NCI-H2107 (cell line): ENCODE measurements at places on chromosomes 13 and 19.

DNA sequence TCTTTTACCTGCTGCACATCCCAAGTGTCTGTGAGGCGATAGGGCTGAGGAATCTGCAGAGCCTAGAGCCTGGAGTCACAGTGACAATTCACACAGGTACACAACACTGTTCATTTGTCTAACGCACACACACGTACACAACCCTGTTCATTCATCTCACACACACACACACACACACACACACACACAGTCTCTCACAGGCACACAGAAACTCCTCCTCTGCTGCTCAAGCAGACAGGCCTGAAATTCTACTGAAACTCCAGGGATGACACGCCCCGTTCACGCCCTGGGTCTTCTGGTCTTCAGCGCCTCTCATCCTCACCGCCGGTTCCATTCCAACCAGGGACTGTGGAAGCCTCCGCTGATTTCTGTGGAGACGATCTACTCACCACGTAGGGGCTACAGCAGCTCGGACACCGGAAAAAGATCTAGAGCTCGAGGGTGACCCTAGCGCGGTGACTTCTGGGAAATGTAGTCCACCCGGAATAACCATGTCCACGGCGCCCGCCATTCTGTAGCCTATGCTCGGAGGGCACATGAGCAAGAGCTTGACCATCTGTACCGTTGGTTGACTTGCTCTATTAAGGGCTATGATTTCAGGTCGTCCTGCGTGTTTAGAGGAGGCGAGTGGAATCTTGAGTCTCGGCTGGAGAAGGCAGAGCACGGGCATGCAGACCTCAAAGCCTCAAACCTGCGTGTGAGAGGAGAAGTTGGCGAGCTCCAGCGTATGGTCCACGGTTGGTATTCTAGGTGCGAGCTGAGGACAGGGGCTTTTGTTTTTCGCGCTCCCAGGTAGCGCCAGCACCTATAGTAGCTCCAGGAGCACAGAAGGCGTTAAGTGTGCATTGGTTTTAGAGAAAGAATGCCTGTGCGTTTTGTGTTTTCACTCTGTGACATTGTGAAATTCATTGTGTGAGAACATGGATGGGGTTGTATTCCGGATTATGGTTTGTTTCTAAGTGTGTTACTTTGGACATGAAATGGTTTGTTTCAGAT lies 33.4 kb downstream of the ZNF45 start:
- DNase-seq: no peak

DNA sequence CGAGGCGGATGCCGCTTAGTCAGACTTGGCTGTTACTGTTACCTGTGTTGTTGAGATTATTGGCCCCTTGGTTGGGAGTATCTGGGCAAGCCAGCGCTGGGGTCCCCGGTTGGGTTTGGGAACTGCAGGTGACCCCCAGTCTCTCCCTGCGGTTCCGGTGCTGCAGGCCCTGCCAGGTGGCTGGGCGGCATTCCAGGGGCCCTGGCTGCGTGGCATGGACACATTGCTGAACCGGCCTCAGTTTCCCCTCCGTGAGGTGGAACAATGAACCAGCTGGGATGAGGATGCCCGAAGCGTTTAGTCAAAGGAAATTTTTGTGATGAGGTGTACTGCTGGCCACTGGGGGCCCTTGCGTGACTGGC lies 538 bp downstream of the B3GNT3 start:
- no peak for DNase-seq

DNA sequence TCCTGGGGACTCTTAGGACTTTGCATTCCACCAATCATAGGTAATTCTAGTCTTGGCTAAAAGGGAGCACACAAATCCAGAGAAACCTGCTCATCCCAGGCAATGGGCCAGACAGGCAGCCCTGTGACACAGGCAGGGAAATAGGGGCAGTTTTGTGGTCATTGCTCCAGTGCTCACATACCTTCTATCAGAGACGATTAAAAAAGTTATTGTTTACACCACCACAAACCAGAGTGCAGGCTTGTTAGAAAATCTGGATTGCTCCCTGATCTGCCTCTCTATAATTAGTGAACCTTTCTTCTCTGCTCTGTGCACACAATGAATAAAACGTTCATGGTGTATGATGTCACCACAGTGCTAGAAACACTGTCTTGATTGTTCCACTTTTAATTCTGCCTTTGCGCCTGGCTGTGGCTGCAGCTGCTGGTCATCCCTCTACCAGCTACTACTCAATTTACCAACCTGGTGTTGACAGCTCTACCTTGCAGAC lies 121.6 kb upstream of the SPATA13 start:
- no peak for DNase-seq

- DNase-seq: no peak
Observed at GRCh38 chr13:76000131-76000530, 364.0 kb downstream of the LMO7 start.

GRCh38 chr13:113058988-113059850 lies 46.4 kb upstream of the F7 start:
- DNase-seq: no peak

DNA sequence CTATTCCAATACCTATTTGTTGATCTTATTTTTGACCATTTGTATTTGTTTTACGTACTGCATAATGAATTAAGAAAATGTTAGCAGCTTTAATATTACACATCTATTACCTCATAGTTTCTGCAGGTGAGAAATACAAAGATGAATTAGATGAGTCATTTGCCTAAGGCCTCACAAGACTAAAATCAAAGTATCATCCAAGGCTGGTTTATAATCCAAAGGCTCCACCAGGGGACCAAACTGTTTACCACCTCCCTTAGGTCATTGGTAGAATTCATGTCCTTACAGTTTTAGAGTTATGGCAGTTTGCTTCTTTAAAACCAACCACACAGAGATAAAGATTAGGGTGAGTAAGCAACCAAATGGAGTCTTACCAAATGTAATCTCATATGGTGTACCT lies 848.1 kb downstream of the SLITRK6 start:
- DNase-seq: no peak

DNA sequence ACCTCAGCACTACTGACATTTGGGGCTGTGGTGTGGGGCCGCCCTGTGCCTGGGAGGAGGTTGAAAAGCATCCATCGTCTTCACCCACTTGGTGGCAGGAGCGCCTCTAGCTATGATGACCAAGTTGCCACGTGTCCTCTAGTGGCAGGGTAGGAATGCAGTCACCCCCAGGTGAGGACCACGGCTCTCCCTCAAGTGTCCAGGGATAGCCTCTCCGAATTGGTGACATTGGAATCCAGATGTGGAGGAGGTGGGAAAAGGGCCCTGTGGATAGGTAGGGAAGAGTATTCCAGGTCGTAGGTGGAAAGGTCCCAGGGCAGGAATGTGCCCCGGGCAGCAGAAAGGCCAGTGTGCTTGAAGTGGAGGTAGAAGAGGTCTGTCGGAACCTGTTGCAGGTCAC lies 37.6 kb downstream of the ARHGEF18 start:
- DNase-seq: no peak

DNA sequence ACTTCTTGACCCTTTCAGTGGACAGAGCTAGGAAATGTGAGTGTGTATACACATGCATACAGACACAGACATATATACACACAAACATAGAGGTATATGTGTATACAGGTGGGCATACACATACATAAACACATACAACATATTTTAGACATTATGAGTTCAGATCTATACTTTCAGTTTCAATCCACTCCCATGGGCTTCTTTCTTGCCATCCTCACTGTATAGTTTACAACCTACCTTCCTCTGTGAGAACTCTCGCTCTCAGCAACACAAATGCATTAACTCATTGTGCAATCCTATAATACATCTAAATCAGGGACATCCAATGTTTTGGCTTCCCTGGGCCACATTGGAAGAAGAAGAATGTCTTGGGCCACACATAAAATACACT lies 21.2 kb upstream of the SCEL start:
- no peak for DNase-seq

GRCh38 chr13:73059460-73060250 lies 850 bp downstream of the KLF5 start:
- peak; percentile 10 for DNase-seq

GRCh38 chr13:63481334-63481733 lies 2065.7 kb upstream of the PCDH20 start:
- no peak for DNase-seq

DNA sequence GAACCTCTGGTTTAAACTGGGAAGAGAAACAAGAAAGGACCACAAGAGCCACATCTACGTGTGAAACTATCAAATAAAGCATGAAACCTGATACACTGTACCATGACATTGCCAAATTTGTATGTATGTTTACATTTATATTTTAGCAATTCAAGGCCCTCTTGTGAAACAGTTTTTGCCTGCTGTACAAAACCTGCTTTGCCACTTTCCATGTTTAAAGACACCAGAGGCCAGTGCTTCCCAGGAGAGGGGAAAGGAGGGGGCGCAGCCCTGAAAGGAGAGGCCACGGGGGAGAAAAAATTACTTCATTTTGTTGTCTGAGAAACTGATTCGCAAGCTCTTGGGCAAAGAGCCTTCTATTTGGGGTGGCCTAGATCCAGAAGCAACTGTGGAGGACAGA lies 124.8 kb downstream of the DCLK1 start:
- no peak for DNase-seq

DNA sequence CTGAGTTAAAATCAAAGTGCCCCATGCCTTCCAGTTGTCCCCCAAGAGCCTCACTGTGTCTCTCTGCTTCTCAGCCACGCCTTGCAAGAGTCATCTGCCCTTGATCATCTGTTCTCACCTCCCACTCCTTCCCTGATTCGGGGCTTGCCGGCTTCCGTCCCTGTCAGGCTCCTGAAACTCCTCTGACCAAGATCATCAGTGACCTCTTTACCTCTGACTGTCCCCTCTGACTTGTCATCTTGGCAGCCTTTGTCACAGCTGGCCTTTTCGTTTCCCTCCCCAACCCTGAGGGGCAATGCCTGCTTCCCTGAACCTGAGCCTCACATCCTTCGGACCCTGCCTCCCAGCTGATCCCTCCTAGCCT lies 66.3 kb downstream of the MAP4K1 start:
- no peak for DNase-seq

DNA sequence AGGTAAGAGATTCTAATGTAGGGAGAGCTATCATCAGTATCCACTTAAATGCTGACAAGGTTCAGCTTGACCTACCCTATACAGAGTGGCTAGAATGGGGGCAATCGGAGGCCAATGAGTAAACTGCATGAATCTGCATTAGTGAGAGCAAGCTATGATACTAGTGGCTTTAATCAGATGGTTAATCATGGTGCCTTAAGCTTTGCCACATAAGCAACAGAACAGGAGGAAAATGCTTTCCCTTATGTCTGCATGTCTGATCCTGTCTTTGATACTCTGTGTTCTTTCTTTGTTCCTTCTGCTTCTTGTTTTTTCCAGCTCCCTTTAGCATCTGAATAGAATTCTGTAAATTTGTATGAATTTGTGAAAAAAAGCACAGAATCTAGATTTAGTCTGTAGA lies 91.1 kb downstream of the WDFY2 start:
- DNase-seq: no peak

GRCh38 chr13:60427285-60427684 lies 30.3 kb downstream of the TDRD3 start:
- DNase-seq: no peak

DNA sequence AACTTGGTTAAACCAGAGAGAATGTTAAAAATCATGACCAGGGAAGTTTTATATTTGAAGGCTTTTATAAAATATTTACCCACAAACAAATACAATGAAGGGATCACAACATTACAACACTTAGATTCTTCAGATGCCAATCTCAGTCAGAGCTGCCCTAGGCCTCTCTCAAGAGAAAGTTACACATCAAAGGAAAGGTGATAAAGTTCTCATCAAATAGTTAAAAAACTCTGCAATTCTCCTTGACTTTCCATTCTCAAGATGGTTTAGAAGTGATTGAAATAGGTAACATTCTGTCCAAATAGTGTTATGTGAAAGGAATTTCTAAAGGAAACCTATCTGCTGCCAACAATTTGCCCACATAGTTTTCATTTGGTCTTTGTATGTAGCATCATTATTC lies 1115.2 kb upstream of the MIR17HG start:
- DNase-seq: no peak

DNA sequence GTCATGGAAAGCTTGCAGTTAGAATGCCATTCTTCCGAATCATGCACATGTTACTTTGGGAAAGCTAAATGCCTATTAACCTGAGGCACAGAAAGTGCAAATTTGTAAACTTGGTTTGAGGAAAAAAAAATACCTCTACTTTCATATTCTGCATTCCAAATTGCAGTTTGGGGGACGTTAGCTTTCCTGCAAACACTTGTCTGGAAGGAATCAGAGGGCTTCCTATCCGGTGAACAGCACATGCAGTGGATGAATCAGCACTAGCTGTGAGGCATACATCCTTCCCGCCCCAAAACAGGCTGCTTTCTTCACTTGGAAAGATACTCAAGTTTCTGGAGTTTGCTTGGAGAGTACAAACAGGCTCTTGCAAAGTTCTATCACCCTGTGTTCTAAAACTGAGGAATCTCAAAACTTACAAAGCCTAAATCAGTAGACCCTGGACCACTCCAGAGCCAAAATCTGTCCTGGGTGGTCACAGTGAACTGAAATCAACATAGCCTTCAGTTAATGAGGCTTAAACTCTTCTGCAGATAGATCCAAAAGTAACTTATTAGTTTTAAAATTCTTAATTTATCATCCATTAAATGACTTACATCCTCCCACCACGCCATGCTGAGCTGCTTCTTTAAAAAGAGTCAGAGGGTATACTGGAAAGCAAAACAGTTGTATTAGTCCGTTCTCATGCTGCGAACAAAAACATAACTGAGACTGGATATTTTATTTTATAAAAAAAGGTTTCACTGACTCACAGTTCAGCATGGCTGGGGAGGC lies 802.3 kb upstream of the ARGLU1 start:
- no peak for DNase-seq

DNA sequence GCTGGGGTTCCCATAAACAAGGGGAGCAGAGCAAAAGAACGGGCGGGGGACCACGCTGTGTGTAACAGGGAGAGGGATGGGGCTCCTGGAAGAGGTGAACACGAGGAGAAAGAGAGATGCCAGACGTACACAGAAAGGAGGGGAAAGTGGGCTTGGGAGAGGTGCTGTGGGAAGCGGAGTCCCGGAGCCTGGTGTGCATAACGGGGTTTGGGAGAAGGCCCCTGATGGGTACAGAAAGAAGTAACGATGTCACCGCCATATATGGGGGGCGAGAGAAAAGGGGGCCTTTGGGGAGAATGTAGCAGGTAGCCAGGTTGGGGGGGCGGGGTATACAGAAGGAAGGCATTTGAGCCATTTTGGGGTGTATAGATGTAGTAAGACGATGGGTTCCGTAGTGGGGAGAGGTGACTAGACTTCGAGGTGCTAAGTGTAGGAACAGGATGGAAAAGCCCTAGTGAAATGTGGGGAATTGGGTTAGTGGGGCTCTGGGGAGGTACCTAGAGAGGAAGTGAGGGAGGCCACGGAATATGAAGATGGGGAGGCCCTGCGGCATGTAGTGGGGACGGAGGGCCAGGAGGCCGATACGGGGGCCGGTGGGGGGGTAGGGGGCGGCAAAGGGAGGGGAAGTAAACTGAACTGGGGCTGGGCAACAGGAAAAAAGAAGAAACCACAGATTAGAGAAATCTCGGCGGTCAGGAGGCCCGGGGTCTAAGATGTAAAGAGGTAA lies 787 bp downstream of the ZNF580 start:
- no peak for DNase-seq

DNA sequence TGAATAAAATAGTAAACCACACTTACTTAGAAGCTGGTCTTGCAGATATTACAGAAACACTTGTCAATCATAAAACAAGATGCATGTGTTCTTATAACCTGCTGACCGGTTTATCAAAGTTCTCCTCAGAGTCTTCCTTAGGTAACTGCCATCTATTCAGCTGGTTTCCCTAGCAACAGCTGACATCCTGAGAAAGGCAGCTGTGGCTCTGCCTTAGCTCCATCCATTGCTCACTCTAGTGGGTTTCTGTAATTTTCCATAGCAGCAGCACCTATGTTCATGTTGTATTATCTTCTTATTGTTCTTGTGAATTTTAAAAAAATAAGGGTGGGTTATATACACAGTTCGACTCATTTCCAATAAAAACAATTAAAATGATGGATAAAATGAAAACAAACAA lies 87.8 kb downstream of the RAP2A start:
- DNase-seq: no peak

- DNase-seq: peak; percentile 90
Observed at GRCh38 chr19:51366389-51367254, 434 bp upstream of the ETFB start.
